ENCODE measurements at places on chromosomes 6 and 20. TPM values are rescaled to one million over a fixed set of nuclear protein-coding genes. Genes with fewer than 3 reads are reported as not detected.

DNA sequence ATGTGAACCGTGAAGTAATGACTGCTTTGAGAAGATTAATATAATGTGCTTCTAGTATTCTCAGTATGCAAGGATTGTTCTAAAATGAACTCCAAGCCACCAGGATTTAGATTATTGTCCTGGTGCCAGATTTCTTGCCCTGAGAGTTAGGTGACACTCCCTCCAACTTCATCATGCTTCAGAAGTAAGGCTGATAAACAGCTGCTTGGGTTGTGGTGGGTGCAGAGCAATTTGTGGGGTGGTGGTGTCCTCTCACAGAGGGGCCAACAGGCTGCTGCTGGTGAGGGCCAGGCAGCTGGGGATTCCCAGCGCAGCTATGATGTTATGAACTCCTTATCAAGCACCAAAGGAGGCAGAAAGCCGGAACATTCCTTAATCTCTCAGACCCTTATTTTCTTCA lies 114.6 kb downstream of the MCHR2 start:
- DNase-seq = no peak

- DNase-seq = no peak
Observed at GRCh38 chr6:170583756-170584180, 669 bp downstream of the PDCD2 start.

DNA sequence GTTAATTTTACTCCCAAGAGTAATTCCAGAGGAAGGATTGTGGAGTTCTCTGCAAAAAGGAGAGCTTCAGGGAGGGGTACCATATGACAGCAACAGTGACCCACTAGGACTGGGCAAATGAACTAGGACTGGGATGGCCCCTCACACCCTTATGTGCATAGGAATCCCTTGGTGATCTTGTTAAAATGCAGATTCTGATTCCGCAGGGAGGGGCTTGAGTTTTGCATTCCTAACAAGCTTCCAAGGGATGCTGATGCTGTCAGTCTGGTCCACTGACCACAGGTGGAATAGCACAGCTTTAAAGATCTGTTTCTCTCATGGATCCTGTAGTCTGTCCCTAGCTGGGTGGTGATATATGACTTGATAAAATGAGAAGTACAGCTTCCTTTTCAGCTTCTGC lies 6.3 kb upstream of the FOXA2 start:
- no peak for DNase-seq

DNA sequence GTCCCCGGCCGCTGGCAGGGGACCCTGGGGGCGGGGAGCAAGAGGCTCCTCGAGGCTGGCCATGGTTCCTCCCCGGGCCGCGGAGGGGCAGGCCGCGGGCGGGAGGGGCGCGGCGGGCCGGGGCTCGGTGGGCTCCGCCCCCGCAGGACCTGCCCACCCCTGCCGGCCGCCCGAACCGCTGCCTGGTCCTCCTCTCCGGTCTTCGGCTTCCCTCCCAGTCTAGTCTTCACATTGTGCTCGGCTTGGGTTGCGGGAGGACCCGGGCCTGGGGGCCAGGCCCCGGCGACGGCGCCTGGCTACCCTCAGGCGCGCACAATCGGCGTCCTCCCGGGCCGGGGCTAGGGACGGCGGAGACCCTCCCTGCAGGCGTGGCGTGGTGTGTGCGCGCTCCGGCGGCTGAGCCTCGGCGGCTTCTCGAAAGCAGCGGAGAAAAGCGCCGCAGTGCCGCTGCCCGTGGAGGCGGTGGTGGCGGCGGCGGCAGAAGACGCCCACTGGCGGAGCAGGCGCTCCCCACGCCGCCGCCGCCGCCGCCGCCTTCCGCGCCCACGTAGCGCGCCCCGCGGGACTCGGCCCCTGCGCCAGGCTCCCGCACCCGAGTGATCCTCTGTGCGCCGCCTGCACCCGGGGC lies at the start of gene PDE10A:
Gene PDE10A (minus strand): TSS at position 493 of the 628 bp plus-strand sequence. CDS start 430 bp downstream, at position 63.
- peak; percentile 54 for DNase-seq

DNA sequence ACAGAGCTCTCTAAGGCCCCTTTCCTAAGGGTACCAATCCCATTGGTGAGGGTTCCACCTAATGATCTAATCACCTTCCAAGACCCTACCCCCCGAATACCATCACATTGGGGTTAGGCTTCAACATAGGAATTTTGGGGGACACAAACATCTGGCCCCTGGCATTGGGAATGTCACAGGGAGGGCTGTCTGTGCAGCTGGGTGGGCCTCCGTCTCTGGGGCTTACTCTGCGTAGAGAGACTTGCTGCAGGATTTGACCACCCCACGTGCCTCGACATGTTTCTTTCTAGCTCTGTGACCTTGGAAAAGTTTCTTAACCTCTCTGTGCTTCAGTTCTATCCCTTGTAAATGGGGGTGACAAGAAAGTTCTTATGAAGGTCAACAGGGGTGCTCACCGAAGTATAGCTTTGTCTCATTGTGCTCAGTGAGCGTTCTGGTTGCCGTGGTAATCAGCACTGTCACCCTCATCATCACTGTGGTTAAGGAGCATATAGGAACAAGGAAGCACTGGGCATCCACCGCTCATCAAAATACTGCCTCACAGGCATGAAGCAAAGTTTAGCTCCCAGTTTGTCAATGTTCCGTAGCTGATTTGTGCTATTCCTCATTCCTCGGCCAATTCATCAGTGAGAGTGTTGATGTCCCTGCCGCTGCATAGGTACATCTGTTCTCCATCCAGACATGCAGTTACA lies 152.8 kb downstream of the SYCP2 start:
- DNase-seq = no peak

DNA sequence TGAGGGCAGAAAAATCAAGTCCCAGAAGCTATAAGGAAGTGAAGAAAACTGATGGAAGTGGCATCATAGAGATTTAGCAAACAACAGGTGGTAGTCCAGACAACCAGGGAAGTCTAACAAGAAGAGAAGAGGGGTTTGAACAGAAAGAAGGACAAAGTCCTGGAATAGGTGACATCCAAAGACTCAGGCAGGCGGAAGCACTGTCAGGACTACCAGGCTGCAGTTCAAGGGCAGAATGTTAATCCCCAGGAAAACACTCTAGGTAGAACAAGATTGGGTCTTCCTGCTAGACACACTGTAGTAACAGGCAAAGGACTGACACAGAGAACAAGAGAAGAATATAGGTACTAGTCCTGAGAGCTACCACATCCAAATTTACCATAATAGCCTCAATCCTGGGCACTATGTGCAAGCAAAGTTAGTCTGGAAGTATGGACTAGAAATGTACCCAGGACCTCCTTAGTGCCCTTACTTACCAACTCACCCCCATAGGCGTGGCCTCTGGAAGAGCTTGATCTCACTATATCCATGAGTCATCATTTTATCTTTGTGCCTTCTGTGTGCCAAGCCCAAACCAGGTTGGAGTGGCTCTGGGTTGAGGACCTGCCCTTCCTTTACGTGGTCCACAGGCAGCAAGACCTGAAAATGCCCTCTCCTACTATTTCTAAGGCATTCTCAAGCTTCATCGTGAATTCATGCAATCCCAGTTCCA lies 2.2 kb upstream of the EPB41L2 start:
- no peak for DNase-seq

GRCh38 chr6:83341765-83342164 lies 89.1 kb downstream of the ME1 start:
- no peak for DNase-seq

DNA sequence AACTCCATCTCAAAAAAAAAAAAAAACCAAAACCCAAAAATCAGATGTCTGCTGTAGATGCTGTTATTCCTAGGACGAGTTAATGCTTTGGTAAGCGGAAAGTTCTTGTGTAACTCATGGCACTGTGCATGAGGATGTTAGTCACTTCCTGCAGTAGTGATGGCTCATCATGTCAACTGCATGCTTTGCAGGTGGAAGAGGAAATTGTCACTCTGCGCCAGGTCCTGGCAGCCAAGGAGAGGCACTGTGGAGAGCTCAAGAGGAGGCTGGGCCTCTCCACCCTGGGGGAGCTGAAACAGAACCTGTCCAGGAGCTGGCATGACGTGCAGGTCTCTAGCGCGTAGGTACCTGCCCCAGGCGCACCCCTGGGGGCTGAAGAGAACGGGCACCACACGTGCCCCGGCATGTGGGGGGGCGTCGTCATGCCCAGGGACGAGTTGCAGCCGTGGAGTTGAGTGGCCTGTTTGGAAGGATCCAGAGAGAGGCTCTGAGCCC lies 8.5 kb downstream of the TPD52L2 start:
- DNase-seq = no peak

DNA sequence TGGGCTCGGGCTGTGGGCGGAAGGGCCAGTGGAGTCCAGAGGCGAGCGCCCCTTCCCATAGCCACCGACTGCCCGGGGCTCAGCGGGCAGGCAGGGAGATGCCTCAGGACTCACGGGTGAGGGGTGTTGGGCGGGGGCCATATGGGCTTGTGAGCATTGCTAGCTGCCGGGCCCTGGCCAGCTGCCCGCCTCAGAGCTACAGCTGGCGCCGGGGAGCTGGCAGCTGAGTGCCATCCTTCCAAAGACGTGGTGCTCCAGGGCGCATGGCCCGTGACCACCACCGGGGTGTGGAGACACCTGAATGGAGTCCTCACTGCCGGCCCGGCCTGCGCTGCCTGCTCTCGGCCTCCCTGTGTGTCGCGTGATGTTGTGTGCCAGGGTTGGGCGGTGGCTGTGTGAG lies 10.6 kb upstream of the RBBP8NL start:
- no peak for DNase-seq

DNA sequence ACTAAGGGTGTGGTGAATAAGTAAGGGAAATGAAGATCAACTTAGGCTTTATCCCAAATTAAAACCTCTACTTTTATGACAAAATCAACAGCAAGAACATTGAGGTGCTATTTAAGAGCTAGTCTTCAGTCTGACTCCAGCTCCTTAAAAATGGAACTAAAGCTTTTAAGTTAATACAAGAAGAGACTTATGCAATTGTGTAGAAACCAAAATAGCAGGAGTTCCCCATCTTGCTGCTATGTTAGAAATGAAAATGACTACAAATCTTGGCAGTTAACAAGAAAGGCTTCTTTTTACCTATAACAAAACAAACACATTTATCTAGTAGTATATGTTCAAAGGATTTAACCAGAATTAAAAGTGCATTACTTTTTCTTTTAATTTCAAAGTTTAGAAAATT lies 25.7 kb downstream of the HMGN3 start:
- DNase-seq = no peak

DNA sequence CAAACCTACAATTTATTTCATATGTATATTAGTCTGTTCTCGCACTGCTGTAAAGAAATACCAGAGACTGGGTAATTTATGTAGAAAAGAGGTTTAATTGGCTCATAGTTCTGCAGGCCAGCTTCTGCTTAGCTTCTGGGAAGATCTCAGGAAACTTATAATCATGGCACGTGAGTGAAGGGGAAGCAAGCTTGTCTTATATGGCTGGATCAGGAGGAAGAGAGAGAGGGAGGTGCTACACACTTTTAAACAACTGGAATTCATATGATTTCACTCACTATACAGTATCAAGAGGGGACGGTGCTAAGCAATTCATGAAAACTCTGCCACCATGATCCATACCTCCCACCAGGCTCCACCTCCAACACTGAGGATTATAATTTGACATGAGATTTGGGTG lies 29.9 kb downstream of the PHACTR2 start:
- no peak for DNase-seq

DLL1 gene
- total RNA-seq = 0.13 TPM

HLA-F gene
- total RNA-seq = 28.0 TPM

PGC gene
- total RNA-seq = not detected

LHFPL5 gene
- not detected for total RNA-seq

DEFB124 gene
- total RNA-seq = not detected
